ENCODE measurements at places on chromosomes 12 and 14.

GRCh38 chr12:124795081-124795948, 68.3 kb downstream of the SCARB1 start:
- no peak for DNase-seq

- no peak for DNase-seq
Measured at GRCh38 chr14:39005044-39005880, 97.8 kb downstream of the SEC23A start.

- no peak for DNase-seq
Measured at GRCh38 chr14:90426663-90427062, 29.8 kb downstream of the CALM1 start.

DNA sequence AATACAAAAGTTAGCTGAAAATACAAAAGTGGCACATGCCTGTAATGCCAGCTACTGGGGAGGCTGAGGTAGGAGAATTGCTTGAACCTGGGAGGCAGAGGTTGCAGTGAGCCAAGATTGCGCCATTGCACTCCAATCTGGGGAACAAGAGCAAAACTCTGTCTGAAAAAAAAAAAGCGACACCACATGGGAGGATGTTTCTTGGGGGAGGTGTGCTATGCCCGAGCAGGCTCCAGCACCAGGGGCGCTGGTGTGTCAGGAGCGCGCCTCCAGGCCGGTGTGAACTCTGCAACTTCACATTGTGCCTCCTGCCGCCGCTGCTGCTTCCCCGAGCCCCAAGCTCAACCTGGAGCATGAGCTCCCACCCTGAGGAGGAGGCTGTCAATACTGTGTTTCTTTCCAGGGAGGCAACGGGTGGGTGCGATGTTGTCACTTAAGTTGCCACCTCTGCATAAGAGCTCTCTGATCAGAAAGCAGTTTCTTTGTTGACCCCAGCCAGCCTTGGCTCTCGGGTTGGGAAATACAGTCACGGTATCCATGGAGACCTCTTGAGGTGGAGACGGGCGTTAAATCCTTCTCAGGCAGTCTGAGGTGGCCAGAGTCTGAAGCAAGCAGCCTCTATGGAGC, 18.9 kb downstream of the DEGS2 start:
- no peak for DNase-seq

DNA sequence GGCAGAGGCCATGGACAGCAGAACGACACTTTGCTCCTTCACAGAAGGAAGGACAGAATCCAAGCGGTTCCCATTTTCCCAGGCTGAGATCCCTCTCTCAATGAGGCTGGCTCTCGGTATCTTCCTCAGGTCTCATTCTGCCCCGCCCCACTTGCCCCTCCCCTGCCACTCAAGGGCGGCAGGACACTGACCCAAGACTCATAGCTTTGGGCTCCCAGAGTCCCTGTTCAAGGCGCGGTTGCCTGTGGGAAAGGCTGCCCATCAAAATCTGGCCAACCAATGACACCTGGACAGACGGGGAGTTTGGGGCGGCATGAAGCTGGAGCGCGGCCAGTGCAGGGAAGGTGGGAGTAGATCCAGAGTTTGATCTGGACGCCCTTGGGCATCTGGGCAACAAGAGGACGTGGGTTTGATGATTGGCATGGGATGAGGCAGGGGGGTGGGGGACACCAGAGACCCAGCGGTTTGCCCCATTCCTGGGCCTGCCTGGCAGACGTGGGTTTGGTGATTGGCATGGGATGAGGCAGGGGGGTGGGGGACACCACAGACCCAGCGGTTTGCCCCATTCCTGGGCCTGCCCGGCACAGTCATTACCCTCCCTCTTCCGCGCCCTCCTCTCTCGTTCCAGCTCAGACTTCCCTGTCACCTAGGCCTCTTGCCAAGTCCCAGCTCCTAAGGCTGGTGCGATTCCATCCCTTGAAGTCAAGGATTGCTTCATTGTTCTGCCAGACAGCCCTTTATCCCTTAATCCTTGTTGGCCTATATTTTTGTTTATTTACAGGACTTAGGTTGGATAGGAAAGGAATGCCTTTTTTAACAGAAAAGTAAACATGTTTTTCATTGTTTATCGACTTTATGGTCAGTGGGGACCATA, 92.1 kb downstream of the NINJ2 start:
- no peak for DNase-seq

DNA sequence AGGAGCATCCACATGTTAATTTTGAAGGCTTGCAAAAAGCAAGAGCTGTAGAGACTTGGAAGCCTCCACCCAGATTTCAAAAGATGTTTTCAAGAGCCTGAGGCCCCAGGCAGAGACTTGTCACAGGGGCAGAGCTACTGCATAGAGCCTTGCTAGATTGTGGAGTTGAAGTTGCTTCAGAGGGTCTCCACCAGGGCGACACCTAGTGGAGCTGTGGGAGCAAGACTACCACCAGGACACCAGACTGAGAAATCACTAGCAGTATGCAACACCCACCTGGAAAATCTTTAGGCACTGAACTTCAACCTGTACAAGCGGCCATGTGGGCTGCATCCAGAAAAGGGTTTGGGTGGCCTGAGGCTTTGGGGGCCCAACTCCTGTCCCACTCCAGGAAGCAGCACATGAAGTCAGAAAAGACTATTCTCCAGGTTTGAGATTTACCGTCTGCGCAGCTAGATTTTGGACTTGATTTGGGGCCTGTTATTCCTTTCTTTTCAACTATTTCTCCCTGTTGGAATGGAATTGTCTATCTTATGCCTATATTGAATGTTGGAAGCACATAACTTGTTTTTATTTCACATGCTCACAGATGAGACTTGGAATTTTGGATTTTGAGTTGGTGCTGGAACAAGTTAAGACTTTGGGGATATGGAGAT, 508.6 kb downstream of the FLRT2 start:
- no peak for DNase-seq

DNA sequence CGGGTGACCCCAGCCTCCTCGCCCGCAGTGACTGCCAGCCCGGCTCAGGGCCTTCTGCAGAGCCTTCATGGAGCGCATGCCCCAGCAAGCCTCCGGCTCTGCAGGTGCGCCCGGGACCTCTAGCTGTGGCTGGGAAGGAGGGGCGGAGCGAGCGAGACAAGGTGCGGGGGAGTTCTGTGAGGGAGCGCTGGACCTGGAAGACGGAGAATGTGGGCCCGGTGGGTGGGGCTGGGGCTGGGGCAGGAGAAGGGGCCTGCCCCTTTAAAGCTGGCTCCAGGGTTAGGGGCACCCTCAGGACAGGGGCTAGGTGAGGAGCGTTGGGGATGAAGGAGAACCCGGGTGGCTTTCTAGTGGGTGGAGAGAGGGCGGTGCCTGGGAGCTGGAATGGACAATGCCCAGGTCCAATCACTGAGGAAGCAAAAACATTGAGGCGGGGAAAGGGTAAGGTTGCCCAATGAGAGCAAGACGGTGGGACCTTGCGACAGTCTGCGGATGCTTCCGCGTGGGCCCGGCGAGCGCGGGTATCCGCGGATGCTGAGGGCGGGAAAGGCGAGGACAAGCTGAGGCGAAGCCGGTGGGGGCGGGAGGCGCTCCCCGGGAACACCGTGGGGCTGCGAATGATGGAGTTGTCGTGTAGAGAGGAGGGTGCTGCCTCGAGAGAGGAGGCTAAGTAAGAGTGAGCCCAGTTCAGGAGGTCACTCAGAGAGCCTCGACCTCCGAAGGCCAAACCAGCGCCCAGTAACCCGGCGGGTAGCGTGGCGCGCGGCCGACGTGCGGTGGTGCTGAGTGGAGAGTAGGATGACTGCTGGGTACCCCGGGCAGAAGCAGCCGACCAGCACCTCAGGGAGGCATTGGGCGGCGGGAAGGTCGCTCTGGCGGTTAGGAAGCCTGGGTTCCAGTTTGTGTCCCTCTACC, at the start of gene GLS2:
Gene GLS2 (minus strand): TSS at position 121 of the 915 bp plus-strand sequence. CDS start 43 bp downstream, at position 78.
- DNase-seq, result peak; percentile 33

DNA sequence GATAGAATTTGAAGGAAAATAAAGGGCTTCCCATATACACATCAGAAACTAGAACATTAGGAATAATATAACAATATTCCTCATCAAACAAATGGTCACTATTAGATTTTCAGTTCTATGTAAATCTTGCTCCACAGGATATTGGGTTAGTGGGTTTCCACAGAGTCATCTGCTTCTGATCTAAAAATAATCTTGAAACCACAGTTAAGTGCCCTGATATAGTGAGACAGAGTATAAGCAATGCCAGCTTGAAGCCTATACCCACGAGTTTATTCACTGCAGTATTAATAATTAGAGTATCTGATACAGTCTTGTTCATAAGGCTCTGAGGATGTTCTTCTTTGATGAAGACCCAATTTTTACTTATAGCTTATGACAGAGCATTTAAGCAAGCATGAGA, 74.5 kb upstream of the ATF7IP start:
- DNase-seq, result no peak

GRCh38 chr14:52307905-52308304, 6.2 kb upstream of the PTGER2 start:
- DNase-seq, result no peak

DNA sequence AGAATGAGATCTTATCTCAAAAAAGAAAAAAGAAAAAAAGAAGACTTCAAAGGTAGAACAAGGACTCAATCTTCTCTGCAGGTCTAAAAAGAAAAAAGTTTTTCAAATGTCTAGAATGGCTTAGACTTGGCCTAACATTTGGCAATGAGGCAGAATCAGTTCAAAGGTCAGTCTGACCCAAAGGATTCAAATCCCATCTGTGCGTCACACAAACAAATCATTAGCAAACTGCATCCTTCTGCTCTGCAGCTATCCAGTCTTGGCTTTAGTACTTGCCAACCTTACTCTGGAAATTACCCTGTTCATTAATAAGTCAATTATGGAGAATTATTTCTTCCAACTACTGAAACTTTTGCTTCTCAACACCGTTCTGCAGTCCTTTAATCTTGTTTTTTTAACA, 3.1 kb downstream of the YAF2 start:
- DNase-seq, result no peak

DNA sequence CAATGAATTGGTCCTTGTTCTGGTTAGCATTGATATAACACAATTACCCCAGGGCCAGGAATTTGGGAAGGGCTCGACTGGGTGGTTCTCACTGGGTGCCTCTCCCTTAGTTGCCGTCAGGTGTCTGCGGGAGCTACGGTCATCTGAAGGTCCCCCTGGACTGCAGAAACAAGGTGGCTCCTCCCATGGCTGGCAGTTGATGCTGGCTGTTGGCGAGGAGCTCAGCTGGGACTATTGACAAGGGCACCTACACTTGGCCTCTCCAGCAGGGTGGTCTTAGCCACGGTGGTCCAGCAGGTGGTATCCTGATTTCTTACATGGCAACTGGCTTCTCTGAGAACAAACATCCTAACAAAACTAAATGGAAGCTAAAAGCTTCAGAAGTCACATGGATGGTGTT, 41.0 kb upstream of the RGS6 start:
- DNase-seq, result no peak

DNA sequence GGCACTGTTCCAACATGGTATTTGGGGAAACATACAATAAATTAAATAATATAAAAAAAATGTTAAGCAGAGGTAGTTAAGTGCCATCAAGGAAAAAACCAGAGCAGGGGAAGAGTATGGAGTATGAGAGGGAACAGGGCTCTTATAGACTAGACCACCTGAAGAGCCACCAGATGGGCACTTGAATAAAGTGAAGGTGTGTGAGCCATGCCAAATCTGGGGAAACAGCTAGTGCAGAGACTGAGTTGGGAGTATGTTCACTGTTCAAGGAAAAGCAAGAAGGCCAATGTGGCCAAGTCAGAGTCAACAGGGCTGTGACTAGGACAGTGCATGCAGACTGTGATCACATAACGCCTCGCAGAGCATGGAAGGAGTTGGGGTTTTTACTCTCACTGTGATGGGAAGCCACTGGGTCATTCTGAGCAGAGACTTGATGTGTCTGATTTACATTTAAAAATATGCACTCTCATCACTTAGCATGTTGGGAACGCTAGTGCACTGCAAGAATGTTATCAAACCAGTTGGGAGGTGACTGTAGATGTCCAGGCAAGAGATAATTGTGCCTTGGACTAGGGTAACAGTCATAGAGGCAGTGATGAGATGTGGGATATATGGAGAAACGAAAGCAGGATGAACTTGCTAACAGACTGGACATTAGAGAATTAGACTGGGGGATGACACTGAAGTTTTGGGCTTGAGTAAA, 25.6 kb downstream of the NDUFA12 start:
- no peak for DNase-seq

GRCh38 chr14:74501135-74501614, 7.6 kb downstream of the ISCA2 start:
- DNase-seq, result peak; percentile 60

DNA sequence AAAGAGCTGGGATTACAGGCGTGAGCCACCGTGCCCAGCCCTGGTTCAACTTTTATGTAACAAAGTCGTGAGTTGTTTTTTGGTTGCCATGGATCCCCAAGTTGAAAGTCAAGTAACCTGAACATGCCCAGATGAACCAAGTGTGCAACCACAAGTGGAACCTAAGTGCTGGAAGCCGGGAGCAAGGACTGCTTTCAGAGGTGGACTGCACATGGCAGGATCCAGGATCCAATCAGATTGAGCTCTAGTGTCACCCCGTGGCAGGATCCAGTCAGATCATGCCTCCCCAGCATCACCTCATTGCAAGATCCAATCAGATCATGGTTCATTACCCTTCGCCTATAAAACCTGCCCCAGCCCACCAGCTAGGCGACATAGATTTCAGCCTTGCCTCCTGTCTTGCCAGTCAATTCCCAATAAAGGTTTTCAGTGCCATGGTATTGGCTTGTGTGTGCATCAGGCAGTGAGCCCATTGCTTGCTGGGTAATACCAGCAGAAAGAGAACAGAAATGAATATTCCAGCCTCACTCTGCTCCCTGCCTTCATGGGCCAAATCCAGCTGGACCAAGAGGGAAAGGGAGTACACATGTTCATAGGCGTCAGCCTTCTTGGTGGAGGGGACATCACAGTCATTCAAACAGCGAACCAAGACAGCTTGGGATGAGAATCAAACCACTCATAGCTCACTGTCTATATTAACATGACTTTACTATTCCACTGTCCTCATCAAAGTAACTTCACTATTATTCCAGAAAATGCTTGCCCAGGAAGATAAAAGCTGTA, 43.6 kb upstream of the VASH1 start:
- DNase-seq, result no peak

DNA sequence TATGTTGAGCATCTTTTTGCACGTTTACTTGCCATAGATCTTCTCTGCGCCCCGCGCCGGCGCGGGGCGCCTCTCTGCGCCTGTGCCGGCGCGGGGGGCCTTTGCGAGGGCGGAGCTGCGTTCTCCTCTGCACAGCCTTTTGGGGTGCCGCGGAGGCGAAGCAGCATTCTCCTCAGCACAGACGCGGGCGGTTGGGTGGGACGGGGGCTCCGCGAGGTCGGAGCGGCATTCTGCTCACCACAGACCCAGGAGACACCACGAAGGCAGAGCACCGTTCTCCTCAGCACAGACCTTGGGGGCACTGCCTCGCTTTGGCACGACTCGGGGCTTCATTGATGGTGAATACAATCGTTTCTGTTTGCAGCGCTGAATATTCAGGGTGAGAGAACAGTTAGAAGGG, 28.5 kb upstream of the ANHX start:
- DNase-seq, result no peak

GRCh38 chr12:103882861-103883596, 42.0 kb upstream of the NT5DC3 start:
- no peak for DNase-seq

- DNase-seq, result no peak
Measured at GRCh38 chr12:28698553-28698952, 450.5 kb upstream of the FAR2 start.

GRCh38 chr14:35068238-35069012, 22.4 kb downstream of the FAM177A1 start:
- DNase-seq, result no peak

Data from fibroblast of skin of left biceps (primary cell).